ENCODE measurements at places on chromosomes 3 and 15. TPM values are rescaled to one million over a fixed set of nuclear protein-coding genes. Genes with fewer than 3 reads are reported as not detected.

DNA sequence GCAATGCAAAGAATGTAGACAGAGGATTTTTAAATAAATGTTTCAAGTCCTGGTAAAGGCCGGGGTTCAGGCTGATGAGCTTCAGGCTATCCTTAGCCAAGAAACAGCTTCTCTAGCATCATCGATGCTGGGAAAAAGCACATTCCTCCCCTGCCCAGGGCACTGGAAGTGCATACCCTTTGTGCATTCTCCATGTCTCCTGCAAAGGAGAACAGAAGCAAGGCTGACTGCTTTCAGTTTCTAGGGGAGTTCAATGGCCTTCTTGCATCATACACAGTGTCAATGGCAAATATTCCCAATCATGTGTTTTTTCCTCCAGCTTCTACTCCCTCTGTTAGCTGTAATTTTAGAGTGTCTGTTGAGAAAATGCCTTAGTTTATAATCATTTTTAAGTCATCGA is 59.9 kb downstream of the GPR176 start:
- DNase-seq = no peak

DNA sequence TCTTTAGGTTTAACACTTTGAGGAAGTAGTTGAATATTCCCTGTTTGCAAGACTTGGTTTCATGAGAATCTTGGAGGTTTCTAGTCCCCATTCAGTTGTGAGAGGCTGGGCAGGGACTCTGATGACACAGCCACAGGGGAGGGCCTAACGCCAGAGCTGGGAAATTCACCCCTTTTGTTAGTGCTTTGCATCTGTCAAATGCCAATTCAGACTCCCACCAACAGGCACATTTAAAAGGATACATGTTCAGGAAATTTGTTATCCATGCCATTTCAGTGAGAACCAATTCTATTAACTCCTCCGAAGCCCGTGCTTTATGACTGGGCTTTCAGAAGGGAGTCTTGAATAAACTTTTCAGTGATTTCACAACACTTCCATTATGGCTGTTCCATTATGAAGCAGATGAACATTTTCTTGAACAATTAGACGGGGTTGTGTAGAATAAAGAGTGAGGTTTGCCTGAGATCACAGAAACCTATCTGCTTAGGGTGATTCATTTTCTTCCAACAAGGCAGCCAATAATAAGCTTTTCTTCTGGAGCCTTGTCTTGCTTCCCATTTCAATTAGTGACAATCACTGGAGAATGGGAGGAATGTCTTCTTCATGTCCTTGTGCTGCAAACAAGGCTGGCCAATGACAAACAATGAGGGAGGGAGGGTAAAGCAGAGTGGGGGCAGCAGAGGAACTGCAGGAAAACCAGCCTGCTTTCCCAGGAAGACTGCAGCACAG is 90.6 kb downstream of the SOX14 start:
- no peak for DNase-seq

- no peak for DNase-seq
Observed at GRCh38 chr3:43399034-43399433, 112.7 kb downstream of the SNRK start.

ROBO1 gene
- 79.3 TPM for total RNA-seq

DNA sequence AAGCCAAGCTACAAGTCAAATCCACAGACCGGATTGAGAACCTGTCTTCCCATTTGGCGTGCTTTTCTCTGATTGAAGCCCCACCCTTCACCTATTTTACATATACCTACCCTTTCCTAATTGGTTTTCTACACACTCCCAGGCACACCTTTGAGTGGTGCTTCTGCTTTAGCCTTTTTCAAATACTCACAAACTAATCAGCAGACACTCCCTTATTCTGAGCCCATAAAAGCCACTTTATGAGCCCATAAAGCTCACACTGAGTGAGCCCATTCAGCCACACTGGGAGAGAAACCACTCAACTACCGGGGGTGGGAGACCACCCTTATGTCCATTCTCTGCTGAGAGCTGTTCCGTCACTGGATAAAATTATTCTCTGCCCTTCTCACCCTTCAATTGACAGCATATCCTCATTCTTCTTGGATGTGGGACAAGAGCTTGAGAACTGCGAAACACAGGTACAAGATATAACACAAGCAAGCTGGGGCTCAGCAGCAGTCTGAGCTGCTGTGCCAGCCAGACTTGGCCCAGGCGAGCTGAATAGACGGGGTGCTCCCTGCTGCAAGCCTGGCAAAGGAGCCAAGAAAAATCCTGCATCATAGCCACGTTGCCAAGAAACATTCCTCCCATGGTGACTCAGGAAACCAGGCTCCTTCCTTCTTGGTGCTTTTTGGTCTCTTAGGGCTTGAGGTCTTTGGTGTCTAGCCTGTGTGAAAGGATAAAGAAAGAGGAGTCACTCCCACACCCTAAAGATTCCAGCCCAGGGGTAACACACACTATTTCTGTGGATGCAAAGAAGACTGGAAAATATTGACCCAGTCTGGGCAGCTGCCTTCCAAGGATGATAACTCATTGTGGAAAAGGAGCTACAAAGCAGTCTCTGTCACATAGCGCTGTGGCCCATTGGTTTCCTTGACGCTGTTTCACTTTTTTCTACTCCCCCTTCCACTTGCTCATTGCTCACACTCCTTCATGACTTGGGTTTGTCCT is 609.7 kb downstream of the MCTP2 start:
- DNase-seq = no peak

DNA sequence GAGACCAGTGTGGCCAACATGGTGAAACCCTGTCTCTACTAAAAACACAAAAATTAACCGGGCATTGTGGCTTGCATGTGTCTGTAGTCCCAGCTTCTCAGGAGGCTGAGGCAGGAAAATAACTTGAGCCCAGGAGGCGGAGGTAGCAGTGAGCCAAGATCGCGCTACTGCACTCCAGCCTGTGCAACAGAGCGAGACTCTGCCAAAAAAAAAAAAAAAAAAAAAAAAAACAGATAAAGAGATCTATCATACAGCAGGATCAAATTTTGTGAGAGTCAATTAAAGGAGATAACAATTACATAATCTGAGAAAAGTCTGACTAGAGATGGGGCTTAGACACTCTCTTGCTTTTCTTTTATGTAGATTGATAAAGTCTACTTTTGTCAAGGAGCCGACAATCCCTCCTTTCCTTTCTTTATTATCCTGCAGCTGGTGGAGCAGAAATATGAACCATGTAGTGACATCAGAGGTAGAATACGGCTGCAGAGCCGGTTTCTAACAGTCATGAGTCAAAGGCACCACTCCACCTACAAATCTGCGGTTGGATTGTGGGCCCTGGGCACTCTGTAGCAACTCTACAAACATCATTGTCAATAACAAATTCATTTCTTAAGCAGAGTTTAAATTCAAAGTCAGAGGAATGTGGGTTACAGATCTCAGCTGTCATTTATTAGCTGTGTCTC is 9.0 kb downstream of the C2CD4A start:
- peak; percentile 71 for DNase-seq

DNA sequence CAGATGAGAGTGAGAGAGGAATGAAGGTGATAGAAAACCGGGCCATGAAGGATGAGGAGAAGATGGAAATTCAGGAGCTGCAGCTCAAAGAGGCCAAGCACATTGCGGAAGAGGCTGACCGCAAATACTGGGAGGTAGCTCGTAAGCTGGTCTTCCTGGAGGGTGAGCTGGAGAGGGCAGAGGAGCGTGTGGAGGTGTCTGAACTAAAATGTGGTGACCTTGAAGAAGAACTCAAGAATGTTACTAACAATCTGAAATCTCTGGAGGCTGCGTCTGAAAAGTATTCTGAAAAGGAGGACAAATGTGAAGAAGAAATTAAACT is 88.9 kb downstream of the EOMES start:
- no peak for DNase-seq

RBMS3 gene
- total RNA-seq = 81.1 TPM

KCNMB3 gene
- total RNA-seq = 3.9 TPM

GRCh38 chr3:138059261-138059660 is 49.3 kb downstream of the CLDN18 start:
- DNase-seq = peak; percentile 18

GRCh38 chr15:71275098-71275497 is 159.8 kb downstream of the THSD4 start:
- no peak for DNase-seq

- no peak for DNase-seq
Observed at GRCh38 chr3:124785973-124786372, 55.7 kb downstream of the UMPS start.

DNA sequence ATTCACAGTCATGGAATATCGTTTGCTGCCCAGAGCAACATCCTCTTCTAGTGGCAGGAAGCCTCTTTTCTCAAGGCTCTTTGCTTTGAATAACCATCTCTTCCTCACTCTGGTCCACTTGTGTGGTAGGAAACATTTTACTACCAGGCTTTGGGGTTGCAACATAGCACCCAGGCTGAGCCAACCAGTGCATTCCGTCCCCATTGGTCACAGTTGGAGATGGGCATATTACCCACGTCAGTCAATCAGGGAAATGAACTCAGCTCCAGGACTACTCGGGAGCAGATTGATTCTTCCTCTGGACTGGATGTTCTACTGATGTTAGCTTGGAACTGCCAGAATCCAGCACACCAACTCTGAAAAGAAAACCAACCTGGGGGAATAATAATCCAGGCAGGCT is 4.2 kb upstream of the PEX5L start:
- DNase-seq = no peak

ADAMTS9 gene
- 165 TPM for total RNA-seq

DNA sequence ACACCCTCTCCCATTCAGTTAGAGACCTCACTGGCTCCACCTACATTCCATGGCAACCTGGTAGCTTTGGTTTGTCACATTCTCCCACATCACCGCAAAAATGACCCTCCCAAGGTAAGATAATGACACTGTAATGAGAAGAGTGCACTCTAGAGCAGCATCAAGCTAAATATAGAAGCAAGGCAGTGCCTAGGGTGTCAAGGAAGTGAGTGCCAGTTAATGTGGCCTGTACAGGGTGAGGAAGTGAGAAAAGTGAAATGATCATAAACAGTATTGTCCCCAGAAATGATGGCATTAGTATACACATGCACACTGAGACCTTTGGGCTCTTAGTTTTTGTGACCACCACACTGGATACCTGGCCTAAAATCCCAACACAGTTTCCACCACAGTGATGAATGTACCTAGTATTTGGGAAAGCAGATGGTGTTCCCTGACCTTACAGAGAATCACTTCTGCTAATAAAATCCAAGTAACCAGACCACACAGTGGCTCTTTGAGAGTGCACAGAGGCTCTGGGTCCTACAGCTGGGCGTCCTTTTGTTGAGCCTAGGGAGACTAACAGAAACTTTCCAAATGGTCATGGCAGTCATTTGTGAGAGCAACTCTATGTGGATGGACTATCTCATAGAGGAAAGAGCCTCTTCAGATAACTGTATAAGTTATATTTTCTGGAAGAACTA is 106.6 kb downstream of the ARPP21 start:
- DNase-seq = no peak

DNA sequence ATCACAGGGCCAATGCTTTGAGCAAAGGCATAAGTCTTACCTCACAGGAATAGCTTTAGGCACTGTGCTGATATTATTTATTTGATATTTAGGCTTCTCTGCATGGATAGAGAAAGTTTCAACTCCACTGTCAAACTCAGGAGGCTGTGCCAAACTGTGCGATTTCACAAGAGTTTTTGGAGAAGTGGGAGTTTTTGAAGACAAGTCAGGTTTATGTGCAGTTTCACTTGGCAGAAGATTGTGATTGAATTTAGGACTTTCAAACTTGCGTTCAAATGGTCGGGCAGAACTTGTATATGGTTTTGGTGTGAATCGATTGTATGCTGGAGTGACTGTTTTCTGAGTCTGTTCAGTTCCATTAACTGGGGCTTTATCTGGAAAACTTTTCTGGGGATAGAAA is 113.7 kb downstream of the TJP1 start:
- DNase-seq = no peak

DNA sequence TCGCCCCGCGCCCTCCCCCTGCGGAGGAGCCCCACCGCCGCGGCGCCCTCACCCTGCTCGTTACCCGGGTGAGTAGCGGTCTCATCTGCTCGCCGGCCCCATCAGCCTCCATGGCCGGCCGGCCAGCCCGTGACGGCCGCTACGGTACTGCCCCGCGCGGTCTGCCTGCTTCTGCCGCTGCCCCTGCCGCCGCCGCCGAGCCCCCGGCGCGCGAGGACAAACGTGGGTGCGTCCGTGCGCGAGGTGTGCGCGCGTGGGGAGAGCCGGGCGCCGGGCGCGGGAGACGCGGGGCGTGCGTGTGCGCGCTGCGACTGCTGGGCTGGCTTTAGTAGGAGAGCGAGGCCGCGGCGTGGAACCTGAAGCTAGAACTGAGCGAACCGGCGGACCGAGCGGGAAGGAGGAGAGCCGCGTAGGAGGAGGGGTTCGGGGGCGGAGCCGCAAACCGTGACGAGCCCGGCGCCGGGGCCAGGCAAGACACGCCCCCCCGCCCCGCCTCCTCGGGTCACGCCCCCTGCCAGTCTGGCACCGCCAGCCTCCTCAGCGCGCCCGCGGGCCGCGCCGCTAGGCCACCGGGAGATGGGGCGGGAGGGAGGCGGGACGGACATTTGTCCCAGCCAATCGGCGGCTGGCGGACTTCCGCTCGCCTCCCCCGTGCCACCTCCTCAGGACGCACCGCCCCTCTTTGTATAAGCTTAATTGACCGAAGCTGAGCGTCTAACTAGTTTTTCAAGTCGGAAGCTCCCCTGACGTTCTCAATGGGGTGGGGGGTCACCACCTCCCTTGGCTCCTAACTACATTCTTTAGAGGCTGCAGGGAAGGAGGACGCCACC is at the start of gene SLC4A7:
Gene SLC4A7 (minus strand): TSS at position 370 of the 830 bp plus-strand sequence. CDS start 258 bp downstream, at position 112.
- peak; percentile 98 for DNase-seq

Data from tongue (tissue), 3 donors.